ENCODE measurements at places on chromosomes 12 and 14.

- no peak for DNase-seq
These were observed 98.4 kb upstream of the SLC38A2 start for GRCh38 chr12:46470975-46471374.

DNA sequence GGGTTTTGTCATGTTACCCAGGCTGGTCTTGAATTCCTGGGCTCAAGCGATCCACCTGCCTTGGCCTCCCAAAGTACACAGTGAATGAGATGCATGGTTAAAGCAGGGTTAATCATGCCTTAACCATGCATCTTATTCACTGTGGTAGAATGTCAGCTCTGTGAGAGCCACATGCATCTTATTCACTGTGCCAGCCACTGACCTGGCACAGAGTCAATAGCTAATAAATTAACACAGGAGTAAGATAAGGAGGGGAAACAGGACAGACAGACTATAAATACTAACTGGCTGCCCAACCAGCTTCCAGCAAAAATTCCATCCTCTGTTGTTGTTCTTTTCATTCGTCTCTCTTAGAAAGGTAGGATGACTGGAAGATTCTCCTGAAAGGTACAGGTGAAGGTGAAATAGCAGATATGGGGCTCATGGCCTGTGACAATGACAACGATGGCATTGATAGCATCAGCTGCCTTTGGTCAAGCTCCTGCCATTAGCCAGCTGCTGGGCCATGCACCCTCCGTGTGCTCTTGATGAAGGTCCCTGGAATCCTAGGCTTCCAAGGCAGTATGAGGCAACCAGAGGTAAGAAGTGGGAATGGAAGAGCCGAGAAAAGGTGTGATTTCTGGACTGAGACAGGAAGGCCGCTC, 76.6 kb downstream of the ZNF664 start:
- no peak for DNase-seq

DNA sequence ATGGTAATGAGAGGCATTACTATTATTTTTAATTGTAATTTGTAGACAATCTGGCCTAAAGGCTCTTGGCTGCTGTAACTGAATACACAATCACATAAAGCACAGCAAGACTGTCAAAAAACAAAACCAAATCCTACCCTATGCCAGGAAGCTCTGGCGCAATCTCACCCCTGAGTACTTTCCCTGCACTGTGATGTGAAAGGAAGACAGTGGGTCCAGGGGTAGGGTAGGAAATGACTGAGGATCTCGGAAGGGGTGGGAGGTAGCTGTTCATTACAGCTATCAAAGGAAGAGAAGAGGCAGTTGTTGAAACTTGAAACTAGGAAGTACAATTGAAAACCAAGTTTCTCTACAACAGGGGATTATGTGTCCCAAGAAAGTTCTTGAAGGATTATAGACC, 202.8 kb downstream of the ANO2 start:
- DNase-seq: no peak

DNA sequence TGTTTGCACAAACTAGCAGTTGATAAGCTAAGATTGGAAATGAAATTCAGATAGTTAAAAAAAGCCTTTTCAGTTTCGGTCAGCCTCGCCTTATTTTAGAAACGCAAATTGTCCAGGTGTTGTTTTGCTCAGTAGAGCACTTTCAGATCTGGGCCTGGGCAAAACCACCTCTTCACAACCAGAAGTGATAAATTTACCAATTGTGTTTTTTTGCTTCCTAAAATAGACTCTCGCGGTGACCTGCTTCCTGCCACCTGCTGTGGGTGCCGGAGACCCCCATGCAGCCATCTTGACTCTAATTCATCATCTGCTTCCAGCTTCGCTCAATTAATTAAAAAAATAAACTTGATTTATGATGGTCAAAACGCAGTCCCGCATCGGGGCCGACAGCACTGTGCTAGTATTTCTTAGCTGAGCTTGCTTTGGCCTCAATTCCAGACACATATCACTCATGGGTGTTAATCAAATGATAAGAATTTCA, 335.6 kb downstream of the TMEM121 start:
- no peak for DNase-seq

- no peak for DNase-seq
These were observed 56.5 kb downstream of the HCAR2 start for GRCh38 chr12:122646517-122647217.

DNA sequence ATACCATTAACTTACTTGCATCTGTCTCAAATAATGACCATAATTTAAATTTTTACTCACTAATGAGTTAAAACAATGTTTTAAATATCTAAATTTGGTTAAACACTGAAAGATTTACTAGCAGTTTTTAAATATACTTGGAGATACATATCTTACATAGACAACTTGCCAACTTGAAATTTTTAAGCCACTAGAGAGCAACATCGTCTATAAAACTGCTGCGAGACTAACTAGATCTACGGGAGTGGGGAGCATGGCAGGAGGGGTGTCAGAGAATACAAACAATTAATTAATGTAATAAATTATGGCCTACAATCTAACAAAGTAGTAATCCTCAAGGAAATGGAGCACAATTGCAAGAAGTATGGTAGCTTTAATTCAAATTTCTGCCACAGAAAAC, 120.4 kb downstream of the LRRIQ1 start:
- DNase-seq: peak; percentile 1

GRCh38 chr12:93060666-93061472, 131.8 kb upstream of the EEA1 start:
- peak; percentile 3 for DNase-seq

Measured in NCI-H1092 (cell line).